A673 (cell line): ENCODE measurements at places on chromosomes 4 and X. TPM values are rescaled to one million over a fixed set of nuclear protein-coding genes. Genes with fewer than 3 reads are reported as not detected.

The PRDM8 gene
- 0.09 TPM in 1 of 2 replicates, not detected in the other for total RNA-seq

DNA sequence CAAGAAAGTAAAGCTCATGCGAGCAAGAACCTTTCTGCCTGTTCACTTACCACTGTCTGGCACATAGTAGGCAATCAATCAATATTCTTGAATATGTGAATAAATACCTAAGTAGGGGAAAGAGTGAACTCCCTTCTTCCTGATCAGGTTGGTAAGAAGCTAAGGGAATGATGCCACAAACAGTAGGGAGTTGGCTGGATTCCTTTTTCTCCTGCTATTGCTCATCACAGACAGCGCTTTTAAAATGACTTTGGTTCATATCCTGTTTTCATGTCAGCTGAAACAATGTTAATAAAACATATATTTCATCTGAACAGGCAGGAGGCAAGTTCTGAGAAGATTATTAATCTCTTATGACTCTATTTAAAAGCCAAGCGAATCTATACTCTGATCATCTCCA lies 99.2 kb downstream of the NSUN7 start:
- DNase-seq, result no peak

DNA sequence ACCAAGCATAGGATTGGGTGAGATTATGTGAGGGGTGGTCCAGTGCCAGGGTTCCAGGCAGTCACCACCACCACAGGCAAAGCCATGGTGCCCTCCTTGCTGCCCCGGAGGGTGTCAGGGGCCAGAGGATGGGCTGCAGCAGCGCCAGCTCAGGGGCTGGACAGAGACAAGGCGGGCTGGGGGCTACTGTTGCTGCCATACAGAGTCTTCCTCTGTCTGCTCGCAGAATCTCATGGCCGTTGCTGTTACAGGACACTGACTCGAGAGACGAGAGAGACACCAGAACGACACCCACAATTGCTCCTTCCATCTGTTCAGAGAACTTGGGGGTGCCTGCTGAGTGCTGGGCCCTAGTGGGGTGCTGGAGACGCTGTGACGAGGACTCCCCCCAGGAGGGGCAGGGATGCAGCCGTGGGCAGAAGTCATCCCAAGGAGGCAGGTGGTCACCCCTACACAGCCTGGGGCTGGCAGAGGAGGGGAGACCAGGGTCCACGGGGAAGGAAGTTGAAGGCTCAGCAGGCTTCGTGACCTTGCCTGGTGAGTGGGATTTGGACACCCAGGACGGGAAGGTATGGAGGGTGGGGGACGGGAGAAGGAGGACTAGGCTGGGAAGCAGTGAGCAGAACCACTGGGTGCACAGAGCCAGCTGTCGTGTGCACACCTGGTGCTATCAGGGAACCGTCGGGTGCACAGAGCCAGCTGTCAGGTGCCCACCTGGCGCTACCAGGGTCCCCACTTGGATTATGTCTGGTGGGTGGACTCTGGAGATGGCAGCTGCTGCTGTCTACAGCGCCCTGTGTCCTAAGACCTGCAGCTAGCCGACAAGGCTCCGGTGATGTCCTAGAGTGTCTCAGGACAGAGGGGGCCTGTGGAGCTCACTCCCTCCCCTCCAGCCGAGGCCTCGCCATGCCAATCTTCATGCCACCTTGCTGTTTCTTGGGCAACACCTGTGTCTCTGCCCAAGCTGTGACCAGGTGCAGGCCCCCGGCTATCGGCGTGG lies 43.9 kb upstream of the HMX1 start:
- no peak for DNase-seq

- no peak for DNase-seq
Observed at GRCh38 chr4:30881985-30882384, 161.8 kb downstream of the PCDH7 start.

GRCh38 chr4:13615161-13615560 lies 12.4 kb downstream of the BOD1L1 start:
- no peak for DNase-seq

The SPIN3 gene
- total RNA-seq, result 7.2 and 7.3 TPM in 2 replicates

The RIBC1 gene
- 0.68 and 1.0 TPM in 2 replicates for total RNA-seq

DNA sequence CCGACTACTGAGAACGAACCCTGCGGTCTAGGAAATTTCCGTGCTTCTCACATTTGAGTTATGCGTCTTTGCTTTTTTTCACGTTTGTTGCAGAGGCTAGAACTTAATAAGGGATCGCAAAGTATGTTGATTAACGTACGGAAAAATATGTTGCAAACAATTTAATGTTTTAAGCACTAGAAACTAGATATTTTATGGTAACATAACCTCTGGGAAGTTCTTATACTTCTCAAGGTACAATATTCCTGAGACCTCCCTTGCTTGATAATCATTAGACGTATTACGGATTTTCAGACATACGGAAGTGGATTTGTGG lies 639 bp upstream of the PRDM5 start:
- DNase-seq, result no peak

DNA sequence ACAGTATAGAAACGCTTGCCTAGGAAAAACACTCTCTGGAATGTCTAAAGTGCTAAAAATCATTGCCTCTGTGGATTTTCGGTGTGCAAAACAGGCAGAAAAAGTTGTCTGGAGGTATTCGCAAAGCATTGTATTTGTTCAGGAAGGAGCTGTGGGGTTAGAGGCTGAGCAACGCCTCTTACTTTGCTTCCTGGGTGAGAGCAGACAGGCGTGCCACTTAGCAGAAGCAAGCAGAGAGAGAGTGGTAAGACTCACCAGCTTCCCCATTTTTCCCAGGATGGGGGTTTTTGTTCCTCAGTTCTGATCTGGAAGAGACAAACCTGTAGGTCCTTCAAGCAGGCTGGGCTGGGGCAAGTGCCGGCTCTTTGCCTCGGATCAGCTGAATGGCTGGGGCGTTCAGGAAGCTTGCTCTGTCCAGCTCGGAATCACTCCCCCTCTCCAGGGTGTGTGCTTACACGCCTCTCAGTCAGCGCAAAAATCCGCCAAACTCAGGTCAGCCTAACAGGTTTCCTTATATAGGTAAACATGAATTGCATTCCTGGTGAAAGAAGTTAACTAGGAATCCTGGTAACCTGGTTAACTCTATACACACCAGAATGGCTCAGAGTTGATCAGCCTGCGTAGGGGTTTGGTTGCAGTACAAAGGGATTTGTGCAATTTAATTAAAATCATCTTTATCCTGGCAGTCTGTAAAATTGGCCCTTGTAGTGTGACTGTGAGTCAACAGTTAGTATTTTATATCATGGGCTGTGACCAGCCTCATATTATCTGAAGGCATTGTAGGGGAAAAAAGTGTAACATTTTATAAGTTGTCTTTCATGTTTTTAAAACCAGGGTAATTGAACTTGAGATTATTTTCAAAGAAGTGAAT lies 213.1 kb upstream of the MID1 start:
- DNase-seq, result no peak

DNA sequence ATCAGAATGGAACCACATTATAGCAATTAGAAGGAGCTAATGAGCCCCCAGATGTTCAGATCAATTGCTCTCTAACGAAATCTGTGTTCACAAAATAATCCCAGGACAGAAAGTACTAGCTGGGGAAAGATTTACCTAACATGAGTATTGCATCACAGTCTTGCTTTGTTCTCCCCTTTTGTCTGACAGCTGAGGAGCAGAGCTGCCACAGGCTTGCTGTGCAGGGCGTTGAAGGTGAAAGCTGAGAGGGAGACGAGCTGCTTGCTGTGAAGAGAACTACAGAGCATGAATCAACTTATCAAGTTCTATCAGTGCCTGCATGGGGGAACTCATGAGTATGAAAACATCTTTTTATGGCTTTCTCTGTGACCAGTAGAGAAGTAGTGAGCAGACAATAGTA lies 441.2 kb downstream of the CENPC start:
- no peak for DNase-seq

The IL1RAPL1 gene
- 0.21 TPM in 1 of 2 replicates, not detected in the other for total RNA-seq

DNA sequence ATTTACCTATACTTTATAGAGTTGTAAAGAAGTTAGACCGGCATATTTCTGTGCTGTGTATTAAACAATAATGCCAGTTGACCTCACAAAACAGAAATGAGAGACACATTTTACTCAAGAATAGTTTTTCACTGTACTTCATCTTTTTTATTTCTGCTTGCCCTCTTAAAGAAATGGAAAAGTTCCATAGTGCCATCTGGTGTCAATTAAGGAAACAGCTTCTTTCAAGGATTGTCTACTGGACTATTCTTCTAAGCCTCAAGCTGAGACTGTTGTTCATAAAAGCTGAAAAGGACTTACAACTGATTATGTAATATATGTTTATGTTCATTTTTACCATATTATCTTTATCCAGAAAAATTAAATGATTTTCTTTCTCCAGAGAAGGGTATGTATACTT lies 1523.7 kb downstream of the ARAP2 start:
- DNase-seq, result peak; percentile 49

The MAGEA4 gene
- not detected in 2 replicates for total RNA-seq

The TMSB15C gene
- 8.2 and 10.8 TPM in 2 replicates for total RNA-seq

DNA sequence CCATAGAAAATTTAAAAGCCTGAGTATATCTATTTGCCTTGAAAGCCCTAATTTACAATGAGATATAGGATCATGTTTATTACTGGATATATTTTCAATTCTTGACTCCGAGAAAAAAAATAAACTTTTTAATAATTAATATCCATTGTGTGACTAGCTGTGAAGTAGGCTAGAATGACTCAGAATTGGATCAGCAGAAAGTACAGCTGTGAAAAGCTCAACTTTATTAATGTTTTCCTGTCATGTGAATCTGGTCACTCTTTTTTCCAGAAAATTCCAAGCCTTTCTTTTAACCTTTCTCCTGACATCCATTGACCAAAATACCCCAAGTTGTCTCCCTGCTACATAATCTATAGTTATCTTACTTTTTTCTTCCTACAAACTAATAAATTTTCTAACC lies 171.8 kb upstream of the PACRGL start:
- no peak for DNase-seq

DNA sequence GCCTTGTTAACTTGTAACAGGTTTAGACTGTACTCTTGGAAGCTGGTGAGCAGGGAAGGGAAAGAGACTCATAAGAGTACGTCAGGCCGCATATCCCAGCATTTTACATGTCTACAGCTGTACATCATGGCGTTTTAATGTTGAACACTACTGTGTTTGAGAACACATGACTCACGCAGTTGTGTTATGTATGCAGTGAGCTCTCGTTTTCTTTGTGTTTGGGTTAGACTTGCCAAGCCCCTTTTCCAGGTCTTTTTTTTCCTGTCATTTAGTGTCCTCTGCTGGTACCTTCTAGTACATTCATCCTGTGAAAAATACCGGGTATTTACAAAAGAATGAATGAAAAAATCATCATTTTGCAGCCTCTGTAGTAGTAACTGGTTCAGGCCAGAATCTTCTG lies 35.3 kb downstream of the SMS start:
- peak; percentile 42 for DNase-seq

The PPEF1 gene
- 1.2 and 2.1 TPM in 2 replicates for total RNA-seq
